Activated T-helper 9 cell treated with anti-CD3 and anti-CD28 coated beads, Interleukin-2, amount 50 U/mL, for 16 hours (primary cell): ENCODE measurements at places on chromosomes 4 and X.

- DNase-seq: no peak
Observed at GRCh38 chr4:3037957-3038461, 36.3 kb downstream of the HTT-AS start.

- no peak for DNase-seq
Observed at GRCh38 chr4:109301651-109302360, 652 bp downstream of the COL25A1 start.

GRCh38 chr4:20638825-20639224, 61.4 kb upstream of the PACRGL start:
- DNase-seq: no peak

GRCh38 chr4:61520681-61521160, 320.6 kb downstream of the ADGRL3 start:
- DNase-seq: no peak

- DNase-seq: no peak
Observed at GRCh38 chrX:17174671-17175070, 200.3 kb upstream of the NHS start.

DNA sequence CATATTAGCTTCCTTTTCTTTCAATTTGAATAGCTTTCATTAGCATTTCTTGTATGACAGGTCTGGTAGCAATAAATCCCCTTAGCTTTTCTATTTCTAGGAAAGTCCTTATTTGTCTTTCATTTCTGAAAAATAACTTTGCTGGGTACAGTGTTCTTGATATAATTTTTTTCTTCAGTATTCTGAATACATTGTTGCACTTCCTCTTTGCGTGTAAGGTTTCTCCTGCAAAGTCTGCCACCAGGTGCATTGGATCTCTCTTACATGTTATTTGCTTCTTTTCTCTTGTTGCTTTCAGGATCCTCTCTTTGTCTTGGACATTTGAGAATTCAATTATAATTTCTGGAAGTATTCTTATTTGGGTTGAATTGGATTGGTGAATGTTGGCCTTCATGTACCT, 663.7 kb downstream of the GRXCR1 start:
- no peak for DNase-seq

GRCh38 chr4:16503421-16504100, 277.3 kb upstream of the TAPT1 start:
- DNase-seq: no peak

DNA sequence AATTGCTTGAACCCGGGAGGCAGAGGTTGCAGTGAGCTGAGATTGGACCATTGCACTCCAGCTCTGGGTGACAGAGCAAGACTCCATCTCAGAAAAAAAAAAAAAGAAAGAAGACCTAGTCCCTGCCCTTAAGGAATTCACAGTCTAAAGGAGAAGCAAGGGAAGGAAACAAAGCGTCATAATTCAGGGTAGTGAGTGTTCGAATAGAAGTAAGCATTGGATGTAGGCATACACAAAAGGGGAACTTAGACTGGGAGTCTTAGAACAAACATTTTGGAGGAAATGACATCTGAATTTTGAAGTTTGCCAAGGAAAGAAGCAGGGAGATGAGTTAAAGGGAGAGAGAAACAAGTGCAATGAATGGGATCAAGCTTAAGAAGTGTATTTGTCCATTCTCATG, 32.4 kb downstream of the PPM1K start:
- no peak for DNase-seq

DNA sequence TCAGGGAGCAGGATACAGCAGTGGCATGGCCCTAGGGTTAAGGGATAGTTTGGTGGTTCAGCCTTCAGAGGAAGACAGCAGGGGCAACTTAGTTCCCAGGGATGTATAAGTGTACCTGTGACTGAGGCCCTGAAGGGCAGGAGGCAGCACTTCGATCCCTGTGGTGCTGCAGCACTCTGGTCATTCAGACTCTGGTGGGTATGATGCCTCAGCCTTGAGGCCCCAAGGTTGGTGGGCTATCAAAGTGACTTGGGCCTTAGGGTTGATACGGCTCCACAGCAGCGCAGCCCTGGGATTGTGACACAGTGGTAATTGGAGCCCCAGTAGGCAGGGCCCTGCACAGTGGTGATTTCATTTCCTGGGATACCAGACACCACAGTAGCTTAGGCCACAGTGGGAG, 1703.1 kb downstream of the PCDH7 start:
- no peak for DNase-seq
